ENCODE measurements at places on chromosomes 6 and 20.
A peak's percentile ranks its signal among the peaks of the same experiment; 100 is the strongest.

GRCh38 chr6:136607932-136608772 lies 57.9 kb upstream of the MAP7 start:
- DNase-seq = peak; percentile 44

- no peak for DNase-seq
Measured at GRCh38 chr6:37807656-37808055, 11.9 kb upstream of the ZFAND3 start.

- DNase-seq = no peak
Measured at GRCh38 chr20:4694076-4694475, 27.6 kb upstream of the PRND start.

DNA sequence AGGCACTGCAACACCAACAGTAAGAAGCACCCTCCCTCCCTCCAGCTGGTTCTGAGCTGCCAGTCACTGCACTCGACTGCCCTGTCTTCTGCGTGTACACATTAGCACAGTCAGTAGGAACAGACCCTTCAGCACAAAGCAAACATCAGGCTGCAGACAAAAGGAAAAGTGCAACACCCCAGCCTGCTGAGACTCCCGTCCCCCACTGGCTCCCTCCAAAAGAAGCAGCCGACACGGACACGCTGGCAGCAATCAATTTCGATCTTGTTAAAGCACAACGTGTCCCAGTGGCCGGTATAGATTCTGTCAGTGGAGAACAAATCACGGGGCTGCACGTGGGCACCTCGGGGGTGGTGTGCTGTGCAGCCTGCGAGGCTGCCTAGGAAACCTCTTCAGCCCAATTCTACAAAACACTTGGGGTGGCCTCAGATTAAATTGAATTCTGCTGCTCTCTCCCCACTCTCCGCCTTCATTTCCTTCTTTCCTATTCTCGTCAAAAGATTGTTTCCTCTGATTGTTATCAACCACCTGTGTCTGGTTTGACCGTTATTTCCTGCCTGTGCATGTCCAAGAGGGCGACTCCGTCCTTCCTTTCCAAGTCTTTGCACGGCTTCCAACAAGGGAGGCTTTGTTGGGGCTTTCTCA lies 38.7 kb downstream of the TRAF3IP2 start:
- DNase-seq = no peak

Measured in left ventricle myocardium inferior (tissue), 1 donor.